GM23338 (cell line): ENCODE measurements at places on chromosomes 4 and X. TPM values are rescaled to one million over a fixed set of nuclear protein-coding genes. Genes with fewer than 3 reads are reported as not detected.
A peak's percentile ranks its signal among the peaks of the same experiment; 100 is the strongest.

GRCh38 chr4:140952717-140953116, 180.6 kb downstream of the RNF150 start:
- H3K4me1 ChIP-seq: peaks cover 20% of the 10 kb centered on the region
- peak overlapping the region; percentile 28; the same call in 1 of the 2 replicates for H3K27ac ChIP-seq
- H3K27me3 ChIP-seq: no peaks in the 10 kb centered on the region
- DNase-seq: no peak
- no peaks in the 10 kb centered on the region for H3K36me3 ChIP-seq
- H3K4me3 ChIP-seq: no peak overlapping the region

GRCh38 chrX:120457766-120458180, 11.3 kb downstream of the LAMP2 start:
- no peaks in the 10 kb centered on the region for H3K27me3 ChIP-seq
- H3K36me3 ChIP-seq: no peaks in the 10 kb centered on the region
- no peak overlapping the region for H3K27ac ChIP-seq

- H3K4me1 ChIP-seq: peaks cover 9% of the 10 kb centered on the region
- no peaks in the 10 kb centered on the region for H3K27me3 ChIP-seq
- H3K36me3 ChIP-seq: no peaks in the 10 kb centered on the region
- H3K4me3 ChIP-seq: no peak overlapping the region
- H3K27ac ChIP-seq: no peak overlapping the region
- DNase-seq: peak; percentile 69
These were observed 70.8 kb downstream of the ADRA2C start for GRCh38 chr4:3836756-3837601.

The GSTCD gene
- 34.3 and 39.1 TPM in 2 replicates for total RNA-seq

DNA sequence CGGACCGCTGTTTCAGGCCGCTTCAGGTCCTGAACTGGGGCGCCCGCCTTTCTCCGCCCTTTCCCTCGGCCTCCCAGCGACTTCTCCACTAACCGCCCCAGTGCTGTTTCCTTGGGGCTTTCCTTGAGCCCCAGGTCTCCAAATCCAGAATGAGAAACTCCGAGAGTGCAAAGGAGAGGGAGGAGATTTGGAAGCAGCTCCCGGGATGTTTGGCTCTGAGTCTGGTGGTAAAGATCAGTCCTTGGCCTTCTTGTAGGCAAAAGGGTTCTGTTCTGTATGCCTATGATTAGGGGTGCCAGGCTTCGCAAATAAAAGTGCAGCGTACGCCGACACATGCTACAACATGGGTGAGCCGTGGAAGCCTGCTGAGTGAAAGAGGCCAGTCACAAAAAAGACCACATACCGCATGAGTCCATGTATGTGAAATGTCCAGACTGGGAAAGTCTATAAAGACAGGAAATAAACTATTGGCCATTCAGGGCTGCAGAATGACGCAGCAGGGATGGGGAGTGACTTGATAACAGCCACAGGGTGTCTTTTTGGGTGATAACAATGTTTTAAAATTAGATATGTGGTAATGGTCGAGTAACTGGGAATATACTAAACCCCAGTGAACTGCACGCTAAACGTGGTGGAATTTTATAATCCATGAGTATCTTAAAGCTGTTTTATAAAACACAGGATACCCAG, 99.8 kb downstream of the TRAPPC11 start:
- H3K4me1 ChIP-seq: peaks cover 4% of the 10 kb centered on the region; the same call in 1 of the 2 replicates
- H3K27me3 ChIP-seq: no peaks in the 10 kb centered on the region
- H3K36me3 ChIP-seq: no peaks in the 10 kb centered on the region
- peak; percentile 64 for DNase-seq

- H3K27me3 ChIP-seq: no peaks in the 10 kb centered on the region
- DNase-seq: no peak
- no peak overlapping the region for H3K4me3 ChIP-seq
- no peak overlapping the region for H3K27ac ChIP-seq
- H3K36me3 ChIP-seq: no peaks in the 10 kb centered on the region; the same call in 1 of the 2 replicates
These were observed 359.6 kb upstream of the NOCT start for GRCh38 chr4:138655985-138656384.

The PCYT1B gene
- total RNA-seq: 14.6 and 16.5 TPM in 2 replicates

DNA sequence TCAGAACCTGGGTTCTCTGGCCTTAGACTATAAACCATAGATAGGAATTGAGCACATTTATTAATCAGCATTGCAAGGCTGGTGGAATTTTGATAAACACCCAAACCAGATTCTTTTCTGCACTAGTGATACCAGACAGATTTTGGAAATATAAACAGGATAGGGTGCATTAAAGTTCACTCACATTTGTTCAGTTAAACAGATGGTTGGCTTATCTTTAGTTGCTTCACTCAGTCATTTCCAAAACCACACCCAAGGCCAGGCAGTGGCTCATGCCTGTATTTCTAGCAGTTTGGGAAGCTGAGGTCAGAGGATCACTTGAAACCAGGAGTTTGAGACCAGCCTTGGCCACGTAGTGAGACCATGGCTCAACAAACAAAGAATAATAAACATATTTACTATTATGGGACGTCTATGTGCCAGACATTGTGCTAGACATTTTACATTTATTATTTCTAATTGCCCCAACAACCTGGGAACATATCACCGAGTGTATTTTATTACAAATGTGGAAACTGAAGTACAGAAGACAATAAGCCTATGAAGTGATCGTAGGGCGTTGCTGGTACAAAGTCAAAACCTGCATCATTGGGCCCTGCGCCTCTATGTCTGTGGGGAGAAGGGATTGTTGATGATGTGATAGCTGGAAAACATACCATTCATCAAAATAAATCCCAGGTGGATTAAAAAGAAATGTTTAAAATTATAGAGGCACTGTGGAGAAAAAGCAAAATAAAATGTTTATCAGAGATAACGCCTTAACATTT, 15.0 kb downstream of the ADD1 start:
- H3K36me3 ChIP-seq: no peaks in the 10 kb centered on the region
- H3K27me3 ChIP-seq: no peaks in the 10 kb centered on the region
- peaks cover 31% of the 10 kb centered on the region for H3K4me1 ChIP-seq
- DNase-seq: no peak
- H3K27ac ChIP-seq: peak overlapping the region; percentile 6; the same call in 1 of the 2 replicates

The DUSP21 gene
- total RNA-seq: not detected in 2 replicates

DNA sequence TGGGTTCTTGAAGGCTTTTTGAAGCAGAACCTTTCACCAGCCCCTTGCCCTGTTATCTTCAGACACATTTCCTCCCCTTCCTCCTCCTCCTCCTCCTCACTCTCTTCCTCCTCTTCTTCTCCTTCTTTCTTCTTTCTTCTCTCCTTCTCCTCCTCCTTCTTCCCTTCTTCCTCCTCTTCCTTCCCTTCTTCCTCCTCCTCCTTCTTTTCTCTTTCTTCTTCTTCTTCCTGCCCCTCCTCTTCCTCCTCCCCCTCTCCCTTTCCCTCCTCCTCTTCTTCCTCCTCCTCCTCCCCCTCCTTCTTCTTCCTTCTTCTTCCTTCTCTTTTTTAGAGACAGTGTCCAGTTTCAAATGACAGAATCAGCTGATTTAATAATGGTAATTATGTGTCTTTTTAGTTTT, 226.0 kb downstream of the DKK2 start:
- no peak overlapping the region for H3K4me3 ChIP-seq
- no peaks in the 10 kb centered on the region for H3K36me3 ChIP-seq
- no peak overlapping the region for H3K27ac ChIP-seq
- H3K27me3 ChIP-seq: no peaks in the 10 kb centered on the region
- no peak for DNase-seq
- no peaks in the 10 kb centered on the region for H3K4me1 ChIP-seq
